ENCODE measurements at places on chromosomes 3 and 15.
A peak's percentile ranks its signal among the peaks of the same experiment; 100 is the strongest.

DNA sequence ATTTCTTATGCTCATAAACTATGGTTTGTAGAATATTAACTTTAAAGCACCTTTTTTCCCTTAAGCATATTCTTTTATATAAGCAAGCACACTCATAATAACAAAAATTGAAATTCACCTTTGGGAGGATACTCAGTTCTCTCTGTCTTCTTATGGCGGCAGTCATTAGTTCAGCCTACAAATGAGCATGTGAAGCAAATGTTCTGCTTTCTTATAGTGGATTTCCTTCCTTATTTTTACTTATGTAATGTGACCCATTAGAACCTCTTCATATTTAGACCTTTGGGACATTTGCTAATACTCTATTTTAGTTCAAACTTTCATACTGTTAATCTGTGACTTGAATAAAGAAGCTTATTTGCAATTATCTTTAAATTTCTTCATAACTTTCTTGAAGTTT is at the start of gene P2RY13:
TSS of gene P2RY13 (minus strand) at position 187 of the 400 bp plus-strand sequence. CDS start at position 166, 21 bp downstream.
- no peak for DNase-seq

- no peak for DNase-seq
Measured at GRCh38 chr15:80984856-80985255, 4.8 kb downstream of the MESD start.

DNA sequence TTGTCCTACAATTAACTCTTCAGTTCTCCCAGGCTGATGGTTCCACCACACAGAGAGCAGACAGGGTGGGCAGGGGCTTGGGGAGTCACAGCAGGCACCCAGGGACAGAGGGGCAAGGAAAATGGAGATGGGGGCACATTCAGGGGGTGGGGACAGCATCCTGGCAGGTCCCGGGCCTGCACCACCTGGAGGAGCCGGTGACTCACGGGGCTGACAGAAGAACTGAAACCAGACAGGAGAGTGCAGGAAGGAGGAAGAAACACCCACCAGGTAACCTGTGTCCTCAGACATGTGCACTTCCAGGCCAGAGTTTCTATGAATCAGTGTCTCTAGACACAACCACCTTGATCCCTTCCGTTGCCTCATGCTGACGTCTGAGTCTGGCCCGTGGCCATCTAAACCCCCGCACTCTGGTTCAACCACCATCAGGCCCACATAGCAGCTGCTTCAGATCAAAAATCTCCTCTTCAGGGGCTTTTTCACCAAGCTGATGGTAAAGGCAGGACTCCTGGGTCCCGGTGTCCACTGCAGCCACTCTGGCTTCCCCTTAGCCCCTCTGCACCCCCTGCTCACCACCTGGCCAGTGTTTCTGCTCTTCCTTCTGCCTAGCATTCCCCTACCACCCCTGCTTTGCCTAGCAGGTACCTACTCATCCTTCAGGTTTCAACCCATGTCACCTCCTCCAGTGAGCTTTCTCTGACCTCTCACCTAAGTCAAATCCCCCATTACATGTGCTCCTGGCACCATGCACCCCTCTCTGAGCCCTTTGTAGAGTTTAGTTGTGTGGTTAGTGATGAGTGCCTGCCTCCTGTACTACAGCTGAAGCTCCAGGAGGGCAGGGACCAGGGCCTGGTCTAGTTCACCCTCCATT is 16.5 kb upstream of the CYP11A1 start:
- no peak for DNase-seq

DNA sequence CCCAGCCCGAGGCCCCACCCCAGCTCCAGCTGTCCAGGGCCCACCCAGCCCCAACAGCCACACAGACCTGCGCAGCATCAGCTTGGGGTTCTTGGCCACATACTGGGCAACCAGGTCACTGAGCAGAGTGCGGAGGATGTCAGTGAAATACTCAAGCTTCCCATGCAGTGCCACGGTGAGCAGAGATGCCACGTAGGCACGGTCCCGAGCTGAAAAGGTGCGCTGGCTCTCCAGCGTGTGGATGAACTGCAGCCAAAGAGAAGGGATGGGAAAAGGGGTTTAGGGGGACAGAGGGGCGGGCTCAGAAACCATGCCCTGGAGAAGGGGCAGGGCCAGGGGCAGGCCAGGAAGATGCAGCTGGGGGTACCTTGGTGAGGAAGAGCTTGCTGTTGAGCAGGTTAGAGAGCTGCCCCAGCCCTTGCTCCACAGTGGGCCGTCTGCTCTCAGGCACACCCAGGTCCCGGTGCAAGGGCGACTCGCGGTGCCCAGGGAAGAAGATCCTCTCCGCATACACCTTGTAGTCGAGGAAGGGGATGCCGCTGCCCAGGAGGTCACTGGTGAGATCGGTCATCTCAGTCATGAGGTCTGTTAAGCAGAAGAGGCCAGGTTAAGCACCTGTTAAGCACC is 17.4 kb downstream of the PLXNB1 start:
- no peak for DNase-seq

DNA sequence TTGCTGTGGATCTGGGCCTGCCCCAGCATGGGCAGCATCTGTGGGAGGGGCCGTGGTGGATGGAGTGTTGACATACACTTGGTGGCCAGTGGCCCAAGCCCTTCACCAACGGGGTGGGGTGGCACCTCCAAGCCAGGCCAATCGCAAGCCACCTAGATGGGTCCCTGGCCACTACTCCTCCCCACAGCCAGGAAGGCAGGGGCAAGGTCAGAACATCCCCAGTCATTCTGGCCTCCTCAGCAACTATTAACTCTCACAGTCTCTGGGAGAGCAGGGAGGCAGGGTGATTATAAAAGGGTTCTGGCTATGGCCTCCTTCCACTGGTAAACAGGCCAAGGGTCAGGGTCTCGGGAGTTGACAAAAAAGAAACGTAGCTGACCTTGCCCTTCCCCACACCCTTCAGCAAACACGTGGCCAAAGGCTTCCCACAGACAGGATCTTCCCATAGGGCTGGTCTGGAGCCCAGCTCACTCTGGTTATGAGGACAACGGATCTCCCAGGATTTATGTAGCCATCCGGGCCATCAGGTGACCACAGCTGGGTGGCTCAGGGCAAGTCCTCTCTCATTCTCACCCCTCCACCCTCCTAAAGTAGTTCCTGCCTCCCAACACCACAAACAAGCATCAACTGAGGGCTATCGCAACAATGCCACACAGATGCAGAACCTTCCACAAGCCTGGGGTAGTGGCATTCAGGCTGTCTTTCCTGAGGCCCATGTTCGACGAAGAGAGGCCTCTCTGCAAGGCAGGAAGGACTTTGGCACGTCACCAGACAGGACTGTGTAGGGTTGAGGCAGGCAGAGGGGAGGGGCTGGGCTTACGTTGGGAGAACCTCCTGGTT is 18.9 kb downstream of the TLE3 start:
- DNase-seq: no peak

DNA sequence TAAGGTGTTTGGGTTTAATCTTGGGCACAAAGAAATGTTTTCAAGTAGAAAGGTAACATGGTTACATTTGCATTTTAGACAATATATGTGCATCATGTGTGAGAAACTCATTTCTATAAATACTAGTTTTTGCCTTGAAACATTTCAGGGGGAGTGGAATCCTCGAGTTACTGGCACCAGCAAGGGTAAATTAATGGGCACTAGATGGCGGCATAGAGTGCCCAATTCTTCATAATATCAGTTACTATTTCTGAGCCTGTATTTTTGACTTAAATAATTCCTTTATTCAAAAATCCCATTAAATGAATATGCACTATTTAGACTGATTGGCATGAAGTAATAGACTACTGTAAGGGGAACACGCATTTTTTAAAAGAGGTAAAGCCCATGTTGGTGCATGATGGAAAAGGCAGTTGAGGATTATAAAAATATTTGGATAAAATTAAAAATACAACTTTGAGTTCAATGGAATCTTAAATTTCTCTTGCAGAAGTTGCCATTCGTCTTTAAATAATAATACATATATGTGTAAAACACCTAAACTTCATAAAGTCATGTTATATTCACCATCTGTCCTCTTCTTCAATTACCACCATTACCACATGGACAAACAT is 106.3 kb downstream of the ZBTB20 start:
- peak; percentile 67 for DNase-seq

GRCh38 chr3:39262846-39263245 is 17.0 kb downstream of the CX3CR1 start:
- DNase-seq: no peak

- no peak for DNase-seq
Measured at GRCh38 chr15:82928711-82929110, 23.8 kb downstream of the HOMER2 start.

DNA sequence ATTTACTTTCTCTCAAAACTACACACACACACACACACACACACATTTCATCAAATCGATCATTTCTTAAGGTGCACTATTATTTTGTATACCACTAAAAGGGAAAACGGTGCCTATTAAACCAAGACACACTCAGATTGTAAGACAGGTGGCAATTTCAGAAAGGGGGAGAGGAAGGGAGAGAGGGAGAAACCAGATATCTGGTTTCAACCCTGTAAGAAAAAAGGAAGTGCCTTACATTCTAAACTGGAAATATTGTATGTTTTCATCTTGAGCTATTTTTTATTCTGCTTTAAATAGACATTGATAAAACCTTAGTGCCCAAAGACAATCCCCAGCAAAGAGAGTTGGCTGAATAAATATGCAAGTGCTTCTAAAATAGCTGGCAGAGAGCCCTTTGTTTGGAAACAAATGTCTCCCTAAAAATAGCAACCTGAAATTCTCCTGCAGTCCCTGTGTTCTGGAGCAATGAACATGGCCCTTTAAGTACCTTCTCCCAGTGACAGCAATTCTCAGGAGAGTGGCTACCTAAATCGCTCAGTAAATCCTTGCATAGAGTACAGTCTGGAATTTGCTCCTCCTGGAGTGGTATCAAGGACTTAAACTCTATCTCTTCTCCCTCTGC is 85.7 kb downstream of the RARB start:
- DNase-seq: no peak

DNA sequence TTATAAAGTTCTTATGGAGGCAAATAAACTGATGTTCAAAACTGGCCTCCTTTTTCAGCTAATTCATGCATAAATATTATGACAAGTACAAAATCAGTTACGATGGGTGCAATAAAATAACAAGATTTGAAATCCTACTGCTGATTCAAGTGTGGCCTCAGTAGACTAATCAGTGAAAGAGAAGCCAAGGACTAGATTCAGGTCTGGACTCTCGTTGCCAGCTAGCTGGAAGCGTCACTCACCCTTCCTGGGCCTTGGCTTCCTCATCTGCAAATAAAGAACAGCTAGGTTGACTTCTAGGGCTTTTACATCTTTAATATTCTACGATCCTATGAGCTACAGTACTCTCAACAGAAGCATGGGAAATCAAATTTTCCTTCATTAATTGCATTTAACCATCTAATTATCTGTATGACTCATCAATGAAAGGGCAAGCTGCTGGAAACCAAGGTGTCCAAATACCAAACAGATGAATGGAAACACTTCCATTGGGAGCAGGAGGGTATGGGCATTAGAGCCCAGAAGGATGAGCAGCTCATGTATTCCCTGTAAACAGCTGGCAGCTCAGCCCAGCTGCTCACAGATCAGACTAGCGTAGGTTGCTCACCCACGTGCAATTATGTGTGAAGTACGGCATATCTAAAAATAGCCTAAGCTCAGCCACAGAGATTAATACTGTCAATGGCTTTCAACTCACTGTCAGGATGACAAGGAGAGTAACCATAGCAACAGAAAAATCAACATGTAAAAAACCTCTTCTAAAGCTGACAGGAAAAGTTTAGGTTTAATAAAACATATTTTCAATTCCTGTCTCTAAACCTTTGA is 294.8 kb downstream of the PLCL2 start:
- DNase-seq: no peak

DNA sequence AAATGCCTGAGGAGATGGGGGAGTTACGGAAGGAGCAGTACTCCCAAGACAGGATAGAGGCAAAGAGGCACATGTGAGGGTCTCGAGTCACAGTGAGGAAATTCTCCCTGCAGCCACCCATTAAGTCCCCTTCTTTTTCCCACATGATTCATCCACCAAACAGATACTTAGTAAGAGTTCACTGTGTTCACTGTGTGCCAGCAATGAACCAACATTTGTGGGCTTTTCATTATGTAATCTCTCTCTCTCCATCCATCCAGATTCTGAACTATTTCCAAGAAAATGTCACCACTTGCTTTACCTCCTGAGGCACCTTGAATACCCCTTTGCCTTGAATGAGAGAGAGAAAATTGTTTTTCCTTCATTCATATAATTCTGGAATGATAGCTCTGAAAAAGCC is 24.6 kb upstream of the LRRFIP2 start:
- DNase-seq: no peak

Measured in GM03348 (cell line).